Vagina (tissue), 2 donors: ENCODE measurements at places on chromosomes 1 and 21.

DNA sequence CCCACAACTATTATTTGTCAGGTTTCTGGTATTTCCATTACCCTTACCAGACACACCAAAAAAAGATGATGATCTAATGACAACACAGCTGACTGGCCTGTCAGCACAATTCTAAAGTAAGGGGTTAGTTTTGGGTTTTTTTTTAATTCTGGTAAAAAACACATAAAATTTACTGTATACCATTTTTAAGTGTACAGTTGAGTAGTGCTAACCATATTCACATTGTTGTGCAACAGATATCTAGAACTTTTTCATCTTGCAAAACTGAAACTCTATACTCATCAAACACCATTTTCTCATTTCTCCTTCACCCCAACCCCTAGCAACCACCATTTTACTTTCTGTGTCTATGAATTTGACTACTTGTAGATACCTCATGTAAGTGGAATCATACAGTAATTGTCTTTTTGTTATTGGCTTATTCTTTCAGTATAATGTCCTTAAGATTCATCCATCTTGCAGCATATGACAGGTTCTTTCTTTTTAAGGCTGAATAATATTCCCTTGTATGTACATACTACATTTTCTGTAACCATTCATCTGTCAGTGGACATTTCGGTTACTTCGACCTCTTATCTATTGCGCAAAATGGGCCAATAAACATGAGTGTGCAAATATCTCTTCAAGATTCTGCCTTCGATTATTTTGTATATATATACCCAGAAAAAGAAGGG is 29.8 kb downstream of the ARNT start:
- no peak for DNase-seq

DNA sequence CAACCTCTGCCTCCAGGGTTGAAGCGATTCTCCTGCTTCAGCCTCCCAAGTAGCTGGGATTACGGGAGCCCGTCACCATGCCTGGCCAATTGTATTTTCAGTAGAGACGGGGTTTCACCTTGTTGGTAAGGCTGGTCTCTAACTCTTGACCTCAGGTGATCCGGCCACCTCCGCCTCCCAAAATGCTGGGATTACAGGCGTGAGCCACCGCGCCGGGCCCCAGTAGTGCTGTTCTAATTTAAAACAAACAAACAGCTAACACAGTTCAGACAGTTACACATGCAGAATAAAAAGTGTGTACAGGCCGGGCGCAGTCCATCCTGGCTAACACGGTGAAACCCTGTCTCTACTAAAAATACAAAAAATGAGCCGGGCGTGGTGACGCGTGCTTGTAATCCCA is 35.6 kb upstream of the OPRD1 start:
- DNase-seq = no peak

- DNase-seq = no peak
Observed at GRCh38 chr21:45577801-45578175, 35.5 kb upstream of the SLC19A1 start.

DNA sequence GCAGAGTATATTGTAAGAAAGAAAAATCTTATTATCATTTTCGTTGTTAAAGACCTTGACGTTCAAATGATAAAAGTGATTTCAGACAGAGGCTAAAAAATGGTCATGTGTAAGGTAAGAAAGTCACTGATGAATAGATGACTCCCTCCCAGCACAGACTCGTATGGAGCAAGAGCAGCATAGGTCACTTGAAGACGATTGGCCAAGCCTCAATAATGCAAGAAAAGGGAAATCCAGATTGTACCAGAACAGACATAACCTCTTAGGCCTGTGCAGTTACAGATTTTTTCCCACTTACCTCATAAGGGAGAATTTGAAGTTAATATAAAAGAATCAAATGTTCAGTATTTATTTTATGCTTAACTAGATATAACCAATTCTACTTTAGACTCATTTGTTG is 16.3 kb upstream of the OLFML2B start:
- no peak for DNase-seq

DNA sequence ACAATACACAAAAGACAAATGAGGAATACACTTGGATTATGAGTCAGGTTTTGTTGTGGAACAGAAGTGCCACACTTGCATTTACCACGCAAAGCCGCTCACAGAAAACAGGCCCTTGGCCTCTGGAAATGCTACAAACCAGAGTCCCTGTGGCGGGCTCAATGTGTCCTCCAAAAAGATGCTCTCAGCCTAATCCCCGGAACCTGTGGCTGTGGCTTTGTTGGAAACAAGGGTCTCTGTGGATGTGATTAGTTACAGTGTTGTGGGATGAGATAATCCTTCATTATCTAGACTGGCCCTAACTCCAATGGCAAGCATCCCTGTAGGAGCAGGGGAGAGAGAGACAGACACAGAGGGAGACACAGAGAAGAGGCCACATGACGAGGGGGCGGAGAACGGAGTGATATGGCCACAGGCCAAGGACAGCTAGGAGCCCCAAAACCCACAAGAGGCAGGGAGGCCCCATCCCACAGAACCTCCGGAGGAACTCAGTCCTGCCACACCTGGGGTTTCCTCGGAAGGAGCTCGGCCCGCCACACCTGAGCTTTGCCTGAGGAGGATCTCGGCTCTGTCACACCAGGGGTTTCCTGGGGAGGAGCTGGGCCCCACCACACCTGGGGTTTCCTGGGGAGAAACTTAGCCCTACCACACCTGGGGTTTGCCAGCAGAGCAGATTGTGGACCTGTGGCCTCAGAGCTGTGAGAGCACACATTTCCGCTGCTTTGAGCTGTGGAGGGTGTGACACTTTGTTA is 55.4 kb downstream of the NPHP4 start:
- peak; percentile 87 for DNase-seq

DNA sequence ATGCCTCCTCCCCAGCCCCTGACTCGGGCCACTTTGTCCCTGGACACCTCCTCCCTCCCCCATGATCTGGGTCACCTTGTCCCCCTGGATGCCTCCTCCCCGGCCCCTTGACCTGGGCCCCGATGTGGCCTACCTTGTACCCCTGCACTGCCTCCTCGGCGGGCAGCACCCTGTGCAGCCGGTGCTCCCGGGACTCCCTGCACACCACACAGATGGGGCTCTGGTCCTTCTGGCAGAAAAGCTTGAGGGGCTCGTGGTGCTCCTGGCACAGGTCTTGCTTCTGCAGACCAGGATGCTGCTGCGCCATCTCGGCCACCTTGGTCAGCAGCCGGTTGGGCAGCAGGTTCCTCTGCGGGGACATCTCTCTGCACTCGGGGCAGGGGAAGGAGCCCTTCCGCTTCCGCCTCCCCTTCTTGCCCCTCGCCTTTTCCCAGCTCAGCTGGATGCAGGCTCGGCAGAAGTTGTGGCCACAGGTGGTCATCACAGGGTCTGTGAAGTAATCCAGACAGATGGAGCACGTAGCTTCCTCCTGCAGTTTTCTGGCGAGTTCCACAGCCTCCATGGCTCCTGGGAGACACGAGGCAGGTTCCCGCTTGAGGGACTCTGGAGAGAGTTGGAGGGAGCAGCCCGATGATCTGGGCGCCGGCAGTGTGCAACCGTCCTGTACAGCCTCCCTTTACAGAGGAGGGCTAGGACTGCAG is 2.0 kb downstream of the TRIM17 start:
- no peak for DNase-seq

- no peak for DNase-seq
Observed at GRCh38 chr1:248905662-248906008, 400 bp upstream of the PGBD2 start.

- DNase-seq = no peak
Observed at GRCh38 chr1:31748365-31748764, 15.8 kb downstream of the ADGRB2 start.

DNA sequence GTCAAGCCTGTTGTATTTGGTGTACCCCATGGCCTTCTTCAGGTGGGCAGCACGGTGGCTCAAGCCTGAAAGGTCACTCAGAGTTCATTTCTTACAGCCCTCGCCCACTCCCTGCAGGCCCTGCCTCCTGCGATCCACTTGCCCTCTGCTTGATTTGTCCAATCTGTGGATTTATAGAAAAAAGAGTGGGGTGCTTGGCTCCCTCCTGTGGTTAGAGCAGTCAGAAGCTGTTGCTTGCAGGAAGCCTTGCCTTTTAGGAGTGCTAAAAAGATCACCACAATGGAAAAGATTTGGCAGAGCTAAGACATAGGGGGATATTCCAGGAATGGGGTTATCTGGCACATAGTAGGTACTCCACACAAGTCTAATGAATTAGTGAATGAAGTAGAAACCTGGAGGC is 108.0 kb upstream of the TRABD2B start:
- DNase-seq = no peak

DNA sequence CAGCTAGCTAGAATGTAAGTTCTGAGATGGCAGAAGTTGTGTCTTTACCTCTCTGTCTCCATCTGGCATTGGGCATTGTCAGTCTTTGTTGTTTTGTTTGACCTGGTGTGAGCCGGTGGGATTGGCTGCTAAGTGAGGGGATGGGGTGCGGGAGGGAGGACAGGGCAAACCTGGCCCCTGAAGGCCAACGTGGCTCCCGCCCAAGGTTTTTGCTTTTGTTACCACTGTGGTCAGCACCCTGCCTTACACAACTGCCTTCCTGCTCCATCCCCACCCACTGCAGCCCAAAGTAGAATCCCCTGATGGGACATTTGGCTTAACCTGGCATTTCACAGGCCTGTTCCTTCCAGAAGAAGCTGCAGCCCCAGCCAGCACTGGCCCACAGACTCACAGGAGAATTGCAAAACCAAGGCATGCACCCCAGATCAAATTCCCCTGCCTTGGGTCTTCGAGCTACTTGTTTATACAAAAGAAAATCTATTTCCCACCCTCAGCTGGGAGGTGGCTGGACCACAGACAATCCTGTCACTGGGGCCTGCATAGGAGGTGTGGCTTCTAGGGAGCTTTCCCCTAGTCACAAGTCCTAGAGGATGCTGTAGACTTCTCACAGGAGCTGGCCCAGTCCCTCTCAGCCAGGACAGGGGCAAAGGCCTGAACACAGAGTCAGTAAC is 147.5 kb downstream of the TRABD2B start:
- no peak for DNase-seq

DNA sequence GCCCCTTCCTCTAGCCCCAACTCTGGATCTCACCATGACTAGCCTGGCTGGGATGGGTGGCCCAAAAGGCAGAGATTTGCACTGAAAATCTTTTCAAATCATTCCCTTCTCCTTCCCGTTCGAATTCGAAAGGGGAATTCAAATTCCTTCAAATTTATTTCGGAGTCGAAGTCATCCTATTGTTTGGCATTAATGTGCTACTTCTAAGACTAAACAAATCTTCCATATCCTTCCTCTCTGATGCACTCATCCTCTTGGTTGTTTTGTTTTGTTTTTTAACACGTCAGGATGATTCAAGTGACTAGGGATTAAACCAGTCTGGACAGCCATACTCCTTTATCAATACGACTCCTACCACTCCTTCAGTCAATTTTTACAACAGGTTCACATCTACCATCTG is 95.5 kb upstream of the SGIP1 start:
- DNase-seq = no peak

DNA sequence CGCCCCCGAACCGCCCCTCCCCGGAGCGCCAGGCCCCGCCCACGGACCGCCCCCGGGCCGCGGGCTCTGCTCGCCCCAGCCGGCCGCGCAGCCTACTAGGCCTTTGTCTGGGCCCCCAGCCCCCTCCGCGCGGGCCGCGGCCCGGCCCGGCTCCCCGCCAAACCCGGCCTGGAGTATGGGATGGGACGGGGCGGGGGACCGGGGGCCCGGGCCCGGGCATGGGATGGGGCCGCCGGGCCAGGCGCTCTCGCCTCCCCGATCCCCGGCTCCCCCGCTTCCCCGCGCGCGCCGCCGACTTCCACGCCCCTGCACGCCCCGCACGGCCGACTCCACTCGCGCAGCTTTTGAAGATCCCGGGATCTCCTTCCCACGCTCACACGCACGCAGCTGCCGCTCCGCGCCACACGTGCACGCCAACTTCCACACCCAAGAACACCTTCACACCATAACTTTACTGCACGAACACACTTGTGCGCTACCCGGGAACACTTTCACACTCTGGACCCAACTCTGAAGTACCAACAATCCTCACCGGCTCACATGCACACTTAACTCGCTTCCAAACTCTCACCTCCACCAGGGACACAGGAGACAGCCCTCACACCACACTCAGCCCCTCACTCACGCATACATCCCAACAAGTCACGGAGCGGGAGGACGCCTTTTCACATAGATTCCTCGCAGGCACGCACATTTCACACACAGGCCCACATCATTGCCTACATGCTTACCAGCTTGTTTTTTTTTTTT is 437 bp upstream of the HSPG2 start:
- no peak for DNase-seq
